ENCODE measurements at places on chromosomes 13 and 19.

DNA sequence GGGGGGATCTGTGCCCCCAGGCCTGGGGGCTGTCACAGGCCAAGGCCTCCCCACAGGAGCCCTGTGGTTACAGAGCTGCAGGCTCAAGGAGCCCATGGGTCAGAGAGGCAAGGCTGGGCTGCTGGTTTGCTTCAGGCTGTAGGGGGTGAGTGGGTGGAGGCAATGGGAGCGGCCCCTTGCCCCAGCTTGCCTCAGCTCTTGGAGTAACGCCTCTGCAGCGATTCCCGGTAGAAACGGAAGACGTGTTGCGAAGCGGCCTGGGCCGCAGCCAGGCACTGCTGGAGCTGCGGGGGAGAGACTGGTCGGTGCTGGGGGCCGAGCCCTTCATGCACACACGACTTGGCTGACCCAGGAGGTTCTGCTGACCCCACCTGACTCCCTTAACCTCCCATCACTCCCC lies 10.1 kb downstream of the TMEM91 start:
- no peak for DNase-seq

DNA sequence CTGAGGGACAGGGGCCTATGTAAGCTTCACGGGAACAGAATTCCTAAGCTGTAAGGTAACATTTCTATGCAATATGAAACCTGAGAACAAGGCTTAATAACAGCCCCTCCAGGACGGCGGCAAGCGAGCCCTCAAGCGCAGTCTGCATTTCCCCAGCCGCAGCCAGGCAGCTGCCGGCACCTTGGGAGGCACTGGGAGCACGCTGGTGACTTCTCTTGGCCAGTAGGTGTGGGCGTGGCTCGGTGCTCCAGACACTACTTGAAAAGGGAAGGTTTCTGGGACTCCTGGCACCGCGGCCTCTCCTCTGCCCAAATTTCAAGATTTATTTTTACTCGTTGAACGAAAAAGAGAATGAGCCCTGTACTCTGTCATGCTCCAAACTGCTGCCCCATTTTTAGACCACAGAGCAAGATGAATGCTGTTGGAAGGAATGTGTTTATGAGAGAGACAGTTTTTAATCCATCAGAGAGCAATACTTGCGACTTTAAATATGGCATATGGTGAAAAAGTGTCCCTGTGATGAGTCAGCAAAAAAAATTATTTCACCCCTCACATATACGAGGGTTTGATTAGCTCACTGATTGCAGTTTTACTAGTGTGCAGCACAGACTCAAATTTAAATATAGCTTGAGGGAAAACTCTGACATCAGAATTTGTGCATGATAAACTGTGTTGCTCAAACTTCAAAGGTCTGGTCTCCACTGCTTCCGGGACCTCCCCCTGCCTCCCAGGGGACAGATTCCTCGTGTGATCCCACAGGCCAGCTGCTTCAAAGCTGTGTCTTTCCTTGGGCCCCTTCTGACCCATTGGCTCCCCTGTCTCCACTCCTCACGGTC lies 81.2 kb downstream of the COL4A2 start:
- no peak for DNase-seq

- DNase-seq, result peak; percentile 96
Observed at GRCh38 chr19:55384920-55385723, 610 bp upstream of the RPL28 start.

DNA sequence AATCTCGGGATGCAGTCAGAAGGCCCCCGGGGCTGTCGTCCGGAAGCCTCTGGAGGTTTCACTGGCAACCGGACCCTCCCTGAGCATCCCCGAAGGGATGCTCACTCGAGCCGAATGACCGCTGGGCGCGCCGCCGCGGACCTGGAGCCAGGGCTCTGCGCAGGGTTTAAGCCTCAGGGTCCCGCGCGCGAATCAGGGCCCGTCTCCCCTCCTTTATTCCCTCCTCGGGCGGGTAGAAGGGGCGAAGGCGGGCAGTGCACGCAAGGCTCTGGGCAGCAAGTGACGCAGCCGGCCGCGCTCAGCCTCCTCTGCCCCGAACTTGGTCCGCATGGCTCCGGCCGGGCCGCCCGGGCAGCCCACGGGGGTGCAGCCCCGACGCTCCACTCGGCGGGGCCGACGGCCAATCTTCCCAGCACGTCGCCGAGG lies 572 bp downstream of the SHISA2 start:
- no peak for DNase-seq

DNA sequence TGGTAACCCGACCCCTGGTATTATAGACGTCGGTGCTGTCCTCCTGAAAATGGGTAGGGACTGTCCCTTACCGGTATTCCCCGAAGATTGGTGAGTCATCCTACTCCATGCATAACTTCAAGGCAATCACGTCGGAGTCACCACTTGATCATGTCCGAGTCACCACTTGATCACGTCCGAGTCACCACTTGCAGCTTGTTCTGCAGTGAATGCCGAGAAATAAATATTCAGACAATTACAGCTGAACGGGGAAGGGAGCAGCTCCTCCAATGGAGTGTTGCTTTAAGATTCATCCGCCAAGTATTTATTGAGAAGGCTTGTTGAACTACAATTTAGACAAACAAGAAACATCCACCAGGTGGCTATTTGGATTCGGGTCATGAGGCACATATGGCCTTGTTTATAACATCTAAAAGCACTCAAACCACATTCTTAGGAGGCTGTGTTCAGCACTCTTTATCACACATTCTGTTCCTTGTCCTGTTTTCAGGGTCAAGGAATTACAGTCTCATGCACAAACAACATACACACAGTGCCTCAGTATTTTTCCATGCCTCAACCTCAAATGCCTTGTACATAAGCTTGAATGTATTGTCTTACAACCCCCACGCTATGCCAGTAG lies 43.1 kb downstream of the ZNF726 start:
- DNase-seq, result no peak

DNA sequence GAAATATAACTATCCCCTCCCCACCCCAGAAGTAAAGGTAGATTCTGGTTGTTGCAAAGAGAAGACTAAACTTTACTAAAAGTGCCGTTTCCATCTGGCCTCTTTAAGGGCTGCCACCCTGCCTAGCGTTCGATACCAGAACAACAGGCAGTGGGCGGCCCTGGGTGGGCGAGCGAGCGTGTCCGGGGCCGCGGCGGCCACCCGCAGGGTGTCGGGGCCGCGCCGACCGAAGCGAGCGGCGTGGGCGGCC lies 2.6 kb downstream of the FGF9 start:
- DNase-seq, result no peak

DNA sequence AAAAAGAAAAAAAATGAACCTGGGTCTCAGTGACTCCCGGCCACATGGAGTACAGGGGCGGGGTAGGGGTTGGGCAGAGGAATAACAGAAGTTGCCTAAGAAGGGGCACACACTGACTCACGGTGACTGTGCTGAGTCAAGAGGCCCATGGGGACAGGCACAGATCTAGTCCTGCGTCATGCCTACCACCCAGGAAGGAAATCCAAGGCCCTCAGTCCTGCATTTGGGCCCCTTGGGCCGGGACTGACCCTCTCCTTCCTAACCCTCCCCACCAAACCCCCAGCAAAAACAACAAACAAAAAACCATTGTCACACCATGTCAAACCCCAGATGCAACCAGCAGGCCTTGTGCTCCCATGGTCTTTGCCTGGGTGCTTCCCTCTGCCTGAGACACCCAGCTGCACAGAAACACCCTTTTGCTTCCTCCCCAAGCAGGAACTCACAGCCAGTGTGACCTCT lies 9.6 kb upstream of the NOTCH3 start:
- no peak for DNase-seq

DNA sequence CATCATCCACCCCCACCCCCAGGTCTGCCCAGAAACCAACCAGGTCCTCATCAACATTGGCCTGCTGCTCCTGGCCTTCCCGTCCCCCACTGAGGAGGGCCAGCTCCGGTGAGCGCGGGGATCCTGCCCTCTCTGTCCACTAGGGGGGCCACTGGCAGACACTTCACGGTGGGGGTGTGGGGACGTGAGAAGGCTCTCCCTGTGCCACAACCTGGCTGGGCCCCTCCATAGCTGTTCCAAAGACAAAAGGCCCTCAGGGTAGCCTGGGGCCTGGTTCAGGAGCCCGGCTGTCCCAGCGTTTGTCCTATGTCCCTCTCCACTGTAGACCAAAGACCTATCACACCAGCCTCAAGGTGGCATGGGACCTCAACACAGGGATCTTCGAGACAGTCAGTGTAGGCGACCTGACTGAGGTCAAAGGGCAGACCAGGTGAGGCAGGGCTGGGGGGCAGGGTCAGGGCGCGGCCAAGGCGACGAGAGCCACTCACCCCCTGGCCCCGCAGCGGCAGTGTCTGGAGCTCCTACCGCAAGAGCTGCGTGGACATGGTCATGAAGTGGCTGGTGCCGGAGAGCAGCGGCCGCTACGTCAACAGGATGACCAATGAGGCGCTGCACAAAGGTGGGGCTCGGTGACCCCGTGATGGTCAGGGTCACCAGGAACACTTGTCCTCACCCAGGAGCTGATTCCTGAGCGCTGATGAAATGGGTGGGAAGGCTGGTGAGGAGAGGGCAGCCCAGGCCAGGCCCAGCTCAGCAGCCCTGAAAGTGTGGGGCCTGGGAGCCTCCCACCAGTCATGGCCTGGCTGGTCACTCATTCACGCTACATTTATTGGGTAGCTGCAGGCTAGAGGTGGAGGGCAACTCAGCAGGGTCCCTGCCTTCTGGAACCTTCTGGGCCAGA lies 7.9 kb downstream of the DCAF15 start:
- no peak for DNase-seq

DNA sequence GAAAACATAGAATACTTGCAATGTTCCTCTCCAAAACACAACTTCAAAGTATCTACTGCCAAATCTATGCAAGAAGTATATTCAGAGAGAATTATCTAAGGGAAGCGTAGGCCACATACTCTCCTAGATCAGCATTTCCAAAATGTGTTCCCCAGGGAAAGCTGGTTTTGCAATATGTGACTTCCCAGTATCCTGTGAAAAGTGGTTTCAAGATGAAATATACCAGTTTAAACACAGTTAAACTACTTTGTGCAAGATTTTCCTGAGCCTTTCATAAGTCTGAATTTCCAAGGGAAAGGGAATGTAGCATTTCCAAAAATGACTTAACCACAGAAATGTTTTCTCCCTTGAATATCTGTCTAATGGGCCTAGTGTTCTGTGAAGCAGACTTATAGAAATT lies 7.6 kb downstream of the STARD13 start:
- DNase-seq, result no peak

- DNase-seq, result no peak
Observed at GRCh38 chr13:108855737-108856387, 226.5 kb downstream of the MYO16 start.

DNA sequence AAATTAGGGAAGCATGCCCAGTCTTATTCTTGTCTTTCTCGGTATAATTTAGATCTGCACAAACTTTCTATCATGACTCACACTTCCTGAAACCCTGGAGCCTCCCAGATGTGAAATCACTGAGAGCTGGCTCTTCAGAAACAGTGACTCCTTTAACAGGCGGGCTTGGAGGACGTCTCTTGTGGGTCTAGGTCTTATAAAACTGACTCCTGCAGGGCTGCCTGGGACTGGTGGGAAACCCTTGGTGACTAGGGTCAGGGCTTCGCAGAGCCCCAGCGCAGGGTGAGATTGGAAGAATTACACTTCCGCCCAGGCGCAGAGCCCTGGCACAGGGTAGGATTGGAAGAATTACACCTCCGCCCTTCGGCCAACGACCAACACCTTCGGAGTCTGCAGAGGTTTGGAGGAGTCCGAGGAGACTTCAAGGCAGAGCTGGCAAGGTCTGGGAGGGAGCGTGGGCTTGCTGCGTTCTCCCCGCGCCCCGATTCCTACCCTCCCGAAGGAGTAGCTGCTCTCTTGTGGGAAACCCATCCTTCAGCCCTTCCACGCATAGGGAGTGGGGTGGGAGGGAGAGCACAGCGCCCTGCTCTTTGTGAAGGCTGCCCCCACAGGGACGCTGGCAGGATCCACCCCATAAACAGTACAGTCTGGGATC lies 43.4 kb upstream of the MAP3K10 start:
- no peak for DNase-seq

DNA sequence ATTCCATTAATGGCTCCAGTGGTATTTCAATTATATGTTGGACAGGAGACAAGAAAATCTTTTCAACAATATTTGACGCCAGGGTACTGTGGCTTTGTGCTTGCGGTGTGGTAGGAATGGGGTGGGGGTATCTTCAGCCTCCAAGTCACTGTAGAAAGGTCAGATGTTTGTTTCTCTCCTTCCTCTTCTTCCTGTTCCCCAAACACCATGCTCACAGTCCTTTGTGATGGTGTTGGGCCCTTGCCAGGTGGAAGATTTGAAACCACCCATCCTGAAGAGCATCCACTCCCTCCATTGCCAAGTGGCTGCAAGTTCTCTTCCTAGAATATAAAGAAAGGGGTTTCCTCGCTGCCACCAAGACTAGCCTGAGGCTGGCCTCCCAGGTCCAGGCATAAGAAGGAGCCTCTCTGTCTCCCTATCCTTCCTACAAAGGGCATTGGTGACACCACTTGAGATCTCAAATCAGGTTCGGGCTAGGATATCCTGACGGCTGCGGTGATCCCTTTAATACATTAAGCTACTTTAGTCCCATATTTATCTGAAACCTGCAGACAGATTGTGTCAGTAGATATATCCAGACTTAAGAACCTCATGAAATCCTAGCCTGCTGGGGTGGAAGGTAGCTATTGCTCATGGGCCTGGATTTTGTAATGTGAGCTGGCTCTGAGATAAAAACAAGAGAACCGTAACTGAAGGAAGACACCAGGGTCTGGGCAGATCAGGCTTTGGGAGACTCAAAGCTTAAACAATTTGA lies 64.3 kb upstream of the SIAH3 start:
- DNase-seq, result no peak

DNA sequence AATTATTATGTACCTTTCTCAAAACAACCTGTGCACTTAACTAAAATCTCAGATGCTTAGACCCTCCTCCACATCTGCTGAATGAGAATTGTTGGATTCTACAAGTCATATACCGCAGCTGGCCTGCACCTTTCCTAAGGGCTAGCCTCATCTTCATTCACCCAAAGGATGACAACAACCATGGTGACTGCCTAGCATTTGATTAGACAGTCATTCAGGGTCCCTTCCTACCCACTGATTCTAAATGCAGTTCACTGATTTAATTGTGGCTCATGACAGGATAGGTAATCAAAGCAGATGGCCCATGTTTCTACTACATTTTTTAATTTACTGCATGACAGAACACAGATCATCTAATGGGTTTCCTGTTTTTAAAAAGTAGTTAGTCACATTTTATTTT lies 551.9 kb upstream of the SLC10A2 start:
- DNase-seq, result no peak

GRCh38 chr13:76759877-76760276 lies 126.3 kb downstream of the KCTD12 start:
- DNase-seq, result no peak

- no peak for DNase-seq
Observed at GRCh38 chr19:49282184-49282583, 42.8 kb downstream of the SLC6A16 start.

- DNase-seq, result no peak
Observed at GRCh38 chr19:16922949-16923348, 34.1 kb downstream of the F2RL3 start.

GRCh38 chr13:47646298-47646697 lies 354.8 kb downstream of the SUCLA2 start:
- DNase-seq, result no peak

DNA sequence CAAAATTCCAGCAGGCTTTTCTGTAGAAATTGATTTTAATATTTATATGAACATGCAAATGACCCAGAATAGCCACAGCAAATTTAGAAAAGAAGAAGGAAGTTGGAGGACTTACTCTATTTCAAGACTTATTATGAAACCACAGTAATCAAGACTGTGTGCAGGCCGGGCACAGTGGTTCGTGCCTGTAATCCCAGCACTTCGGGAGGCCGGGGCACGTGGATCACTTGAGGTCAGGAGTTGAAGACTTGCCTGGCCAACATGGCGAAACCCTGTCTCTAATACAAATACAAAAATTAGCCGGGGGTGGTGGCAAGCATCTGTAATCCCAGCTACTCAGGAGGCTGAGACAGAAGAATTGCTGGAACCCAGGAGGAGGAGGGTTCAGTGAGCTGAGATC lies 6.0 kb upstream of the FFAR2 start:
- no peak for DNase-seq
